Epithelial cell of umbilical artery (primary cell): ENCODE measurements at places on chromosomes 7 and 10. TPM values are rescaled to one million over a fixed set of nuclear protein-coding genes. Genes with fewer than 3 reads are reported as not detected.

Gene TOMM7
- total RNA-seq, result 71.0 and 146 TPM in 2 replicates

Gene EBLN1
- total RNA-seq, result not detected in 2 replicates

Gene GOLGA7B
- not detected in 2 replicates for total RNA-seq

Gene PIP
- not detected in 2 replicates for total RNA-seq

Gene ASB15
- total RNA-seq, result not detected in 2 replicates

Gene CYP26C1
- total RNA-seq, result 0.32 and 1.4 TPM in 2 replicates

Gene HTRA1
- 31.6 and 93.9 TPM in 2 replicates for total RNA-seq

Gene C10orf67
- under 0.01 TPM in 1 of 2 replicates, not detected in the other for total RNA-seq

Gene TLX1
- 0.15 TPM in 1 of 2 replicates, not detected in the other for total RNA-seq

Gene PSD
- total RNA-seq, result under 0.01 and 0.46 TPM in 2 replicates

Gene FKBP14
- total RNA-seq, result 26.9 and 38.0 TPM in 2 replicates
